ENCODE measurements at places on chromosomes 1 and 21.

DNA sequence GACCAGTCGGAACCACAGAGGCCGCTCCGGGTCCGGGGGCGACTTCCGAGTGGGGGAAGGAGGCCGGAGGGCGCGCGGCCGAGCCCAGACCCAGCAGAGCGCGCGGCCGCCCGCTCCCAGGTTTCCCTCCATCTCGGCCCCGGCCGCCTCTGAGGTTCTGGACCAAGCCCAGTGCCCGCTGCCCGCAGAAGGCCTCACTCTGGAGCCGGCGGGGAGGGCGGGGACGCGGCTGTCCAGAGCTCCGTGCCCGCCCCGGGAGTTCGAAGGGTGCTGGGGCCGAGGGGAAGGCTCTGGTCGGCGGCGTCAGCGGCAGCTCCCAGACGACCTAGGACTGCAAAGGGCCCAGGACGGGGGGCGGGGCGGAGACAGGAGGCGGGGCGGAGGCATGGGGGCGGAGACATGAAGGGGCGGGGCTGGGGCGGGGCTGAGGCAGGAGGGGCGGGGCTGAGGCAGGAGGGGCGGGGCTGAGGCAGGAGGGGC is 48.0 kb upstream of the SLC19A1 start:
- peak; percentile 86 for ATAC-seq

GRCh38 chr1:89025928-89026327 is 3.3 kb upstream of the GBP3 start:
- ATAC-seq, result no peak

DNA sequence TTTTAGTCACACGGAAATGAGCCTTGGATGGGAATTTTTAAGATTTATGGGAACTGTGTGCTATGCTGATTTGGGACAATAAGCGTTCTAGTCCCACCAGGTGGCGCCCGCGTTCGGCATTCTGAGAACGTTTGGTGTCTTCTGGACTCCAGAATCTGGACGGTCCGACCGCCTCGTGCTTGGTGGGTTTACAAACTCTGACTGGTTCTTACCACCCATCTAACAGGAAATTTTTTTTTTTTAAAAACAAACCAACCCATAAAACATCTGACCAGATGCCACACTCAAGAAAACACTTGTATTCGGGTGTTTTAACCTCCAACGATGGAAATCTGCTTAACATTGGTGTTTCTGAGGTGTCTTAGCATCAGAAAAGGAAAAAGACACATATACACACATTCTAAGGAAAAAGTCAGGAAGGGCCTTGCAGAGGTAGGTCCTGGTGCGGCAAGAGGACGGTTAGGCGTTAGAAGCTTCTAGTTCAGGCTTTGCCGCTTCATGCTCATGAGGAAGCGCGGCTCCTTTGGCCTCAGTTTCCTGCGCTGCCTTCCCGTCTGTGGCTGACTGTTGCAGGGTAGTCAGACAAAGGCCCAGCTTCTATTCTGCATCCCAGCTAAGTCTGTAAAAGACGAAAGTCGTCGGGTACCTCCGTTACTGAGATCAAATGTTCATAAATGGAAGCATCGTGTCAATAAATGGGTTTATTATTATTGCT is 814 bp upstream of the DYRK3 start:
- ATAC-seq, result no peak

- ATAC-seq, result no peak
Observed at GRCh38 chr1:10918531-10918930, 93.9 kb upstream of the TARDBP start.

DNA sequence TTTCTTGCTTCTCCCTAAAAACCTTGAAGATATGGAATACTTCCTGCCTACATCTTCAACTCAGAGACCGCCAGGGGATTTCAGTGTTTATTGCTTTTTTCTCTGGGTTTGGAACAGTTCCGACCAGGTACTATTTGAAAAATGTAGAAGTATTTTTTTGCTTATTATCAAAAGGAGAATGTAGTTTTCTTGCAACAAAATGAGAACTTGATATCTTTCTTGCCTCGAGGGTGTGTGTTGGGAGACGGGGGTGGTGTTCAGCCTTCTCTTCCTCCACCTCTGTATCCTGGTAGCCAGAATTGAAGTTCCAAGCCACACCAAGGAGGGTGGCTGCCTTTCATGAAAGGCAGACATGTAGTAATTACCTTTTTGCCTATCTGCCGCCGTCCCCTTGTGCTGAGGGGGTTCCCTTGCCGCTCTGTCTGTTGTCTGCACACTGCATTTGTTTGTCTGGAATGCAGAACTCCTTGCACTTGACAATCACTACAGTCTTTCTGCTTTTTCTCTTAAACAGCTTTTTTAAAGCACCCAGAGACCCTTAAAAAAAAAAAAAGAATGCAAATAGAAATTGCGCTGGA is 212.1 kb downstream of the PBX1 start:
- ATAC-seq, result peak; percentile 51

DNA sequence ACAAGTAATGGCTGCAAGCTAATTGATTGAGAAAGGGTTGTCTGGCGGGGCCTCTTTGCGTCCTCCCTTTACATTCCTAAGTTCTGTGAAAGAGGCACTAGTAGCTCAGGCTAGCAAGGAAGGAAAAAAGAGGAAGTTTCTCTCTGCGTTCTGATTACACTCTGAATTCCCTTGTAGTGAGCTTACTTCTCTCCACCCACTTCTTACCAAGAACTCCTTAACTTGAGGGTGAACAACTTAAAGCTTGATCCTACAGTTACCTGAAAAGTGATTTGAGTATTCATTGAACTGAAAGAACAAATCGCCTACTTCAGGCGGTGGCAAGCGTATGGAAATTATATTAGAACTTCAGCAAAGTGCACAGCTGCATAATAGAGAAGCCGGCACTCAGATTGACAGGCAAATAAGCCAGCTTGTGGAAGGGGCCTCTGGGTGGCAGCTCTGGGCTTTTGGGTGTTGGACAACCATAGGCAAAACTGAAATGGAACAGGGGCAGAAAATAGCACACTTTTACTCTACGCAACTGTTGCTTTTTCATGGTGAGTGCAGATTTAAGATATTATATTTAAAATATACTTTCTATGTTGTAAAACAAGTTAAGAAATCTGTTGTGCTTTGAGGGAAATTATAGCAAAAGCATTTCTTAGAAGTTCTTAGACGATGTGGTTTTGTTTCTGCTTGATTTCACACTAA is 464.5 kb downstream of the USP25 start:
- peak; percentile 83 for ATAC-seq

GRCh38 chr1:22880174-22880601 is 92.5 kb downstream of the LACTBL1 start:
- no peak for ATAC-seq

DNA sequence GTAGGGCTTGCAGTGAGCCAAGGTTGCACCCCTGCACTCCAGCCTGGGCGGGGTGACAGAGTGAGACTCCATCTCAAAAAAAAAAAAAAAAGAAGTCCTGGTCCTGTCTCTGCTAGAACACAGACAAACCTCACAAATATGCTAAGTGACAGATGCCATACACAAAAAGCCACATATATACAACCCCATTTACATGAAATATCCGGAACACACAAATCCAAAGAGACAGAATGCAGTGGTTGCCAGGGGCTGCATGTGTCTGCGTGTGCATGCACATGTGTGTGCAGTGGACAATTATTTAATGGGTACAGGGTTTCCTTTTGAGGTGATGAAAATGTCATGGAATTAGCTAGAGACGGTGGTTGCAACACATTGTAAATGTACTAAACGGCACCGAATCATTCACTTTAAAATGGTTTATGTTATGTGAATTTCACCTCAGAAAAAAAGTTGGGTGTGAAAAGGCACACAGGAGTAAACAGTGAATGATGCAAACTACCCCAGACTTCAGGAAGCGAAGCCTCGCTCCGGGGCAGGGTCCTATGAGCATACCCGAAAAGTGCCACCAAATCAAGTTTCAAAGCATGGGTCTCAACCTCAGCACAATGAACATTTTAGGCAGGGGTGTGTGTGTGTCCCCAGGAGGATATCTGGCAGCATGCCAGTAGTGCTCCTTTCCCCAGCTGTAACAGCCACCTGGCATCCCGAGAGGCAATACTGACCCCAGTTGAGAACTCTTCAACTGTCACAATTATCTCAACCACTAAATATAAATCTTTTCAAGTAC is 48.3 kb downstream of the GNB1 start:
- ATAC-seq, result no peak

- ATAC-seq, result no peak
Observed at GRCh38 chr1:35261412-35262120, 6.9 kb upstream of the ZMYM4 start.

- peak; percentile 77 for ATAC-seq
Observed at GRCh38 chr1:17594690-17595601, 55.4 kb downstream of the ARHGEF10L start.

DNA sequence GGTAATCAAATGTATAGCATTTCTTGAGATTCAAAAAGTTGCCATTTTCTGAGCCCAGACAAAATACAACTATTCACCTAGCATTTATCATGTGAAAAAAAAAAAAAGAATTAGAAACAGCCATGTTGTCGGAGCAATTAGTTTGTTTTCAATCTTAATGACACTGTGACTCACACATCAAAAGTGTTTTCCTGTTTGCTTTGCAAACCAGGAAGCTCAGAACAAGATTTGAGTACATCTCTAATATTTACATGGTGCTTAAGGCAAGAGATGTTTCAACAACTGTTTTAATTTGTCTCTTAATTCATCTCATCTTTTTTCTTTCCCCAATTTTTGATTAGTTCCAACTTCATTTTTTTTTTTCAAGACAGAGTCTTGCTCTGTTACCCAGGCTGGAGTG is 62.5 kb upstream of the CAPZB start:
- ATAC-seq, result no peak

GRCh38 chr1:113818578-113818977 is 6.3 kb upstream of the RSBN1 start:
- ATAC-seq, result no peak

GRCh38 chr1:205192287-205192686 is 19.2 kb downstream of the DSTYK start:
- no peak for ATAC-seq

GRCh38 chr1:15282810-15283474 is 35.9 kb downstream of the FHAD1 start:
- ATAC-seq, result no peak

GRCh38 chr1:5368201-5368600 is 624.0 kb downstream of the NPHP4 start:
- ATAC-seq, result peak; percentile 40

DNA sequence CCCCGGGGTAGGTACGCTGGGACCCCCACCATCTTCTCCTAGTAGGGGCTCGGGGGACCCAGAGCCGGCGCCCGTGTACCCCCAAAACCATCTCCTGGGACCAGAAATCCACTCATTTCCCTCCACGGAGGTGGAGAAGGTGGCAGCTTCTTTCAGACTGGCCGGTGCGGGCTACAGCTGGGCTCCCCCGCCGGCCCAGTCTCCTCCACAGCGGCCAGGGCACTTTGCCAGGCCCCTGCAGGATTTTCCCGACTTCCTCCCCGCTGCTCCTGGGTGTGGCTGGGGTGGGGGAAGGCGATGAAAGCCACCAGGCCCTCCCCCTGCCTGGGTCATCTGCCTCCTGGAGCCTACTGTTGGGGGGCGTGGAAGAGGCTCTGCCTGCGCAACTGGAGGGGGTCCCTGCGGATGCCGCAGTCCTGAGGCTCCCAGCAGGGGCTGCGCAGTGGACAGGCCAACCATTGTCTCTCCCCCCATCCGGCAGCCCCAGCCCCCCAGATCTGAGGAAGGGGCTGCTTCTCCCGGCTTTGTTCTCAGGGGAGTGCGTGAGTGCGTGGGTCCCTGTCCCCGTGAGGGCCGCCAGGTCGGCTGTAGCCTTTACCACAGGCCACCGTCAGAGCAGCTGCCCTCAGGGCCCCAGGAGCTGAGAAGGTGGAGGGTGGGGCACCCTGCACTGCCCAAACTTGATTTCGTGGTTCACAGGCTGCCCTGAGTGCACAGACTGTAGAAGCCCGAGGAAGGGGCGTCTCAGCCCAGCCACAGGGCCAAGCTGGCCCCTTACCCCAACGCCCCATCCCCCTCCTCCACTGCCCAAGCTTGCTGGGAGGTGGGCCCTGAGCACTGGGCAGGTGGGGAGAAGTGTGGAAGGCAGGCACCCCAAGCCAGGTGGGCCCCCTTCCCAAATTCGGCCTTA is 1.3 kb downstream of the AGRN start:
- ATAC-seq, result peak; percentile 38

DNA sequence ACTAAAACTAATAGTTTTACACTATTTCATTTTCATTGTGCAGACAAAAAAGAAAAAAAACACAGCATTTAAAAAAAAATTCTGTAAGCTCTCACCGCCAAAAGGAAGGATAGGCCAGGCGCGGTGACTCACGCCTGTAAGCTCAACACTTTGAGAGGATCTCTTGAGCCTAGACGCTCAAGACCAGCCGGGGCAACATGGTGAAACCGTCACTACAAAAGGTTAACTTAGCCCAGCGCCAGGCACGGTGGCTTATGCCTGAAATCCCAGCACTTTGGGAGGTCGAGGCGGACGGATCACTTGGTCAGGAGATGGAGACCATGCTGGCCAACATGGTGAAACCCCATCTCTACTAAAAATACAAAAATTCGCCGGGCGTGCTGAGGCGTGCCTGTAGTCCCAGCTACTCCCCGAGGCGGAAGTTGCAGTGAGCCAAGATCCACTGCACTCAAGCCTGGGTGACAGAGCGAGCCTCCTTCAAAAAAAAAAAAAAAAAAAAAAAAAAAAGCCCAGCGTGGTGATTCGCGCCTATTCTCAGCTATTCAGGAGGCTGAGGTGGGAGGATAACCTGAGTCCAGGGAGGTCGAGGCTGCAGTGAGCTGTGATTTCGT is 14.3 kb upstream of the SPEN start:
- no peak for ATAC-seq

- ATAC-seq, result no peak
Observed at GRCh38 chr21:18549214-18549905, 145.8 kb upstream of the TMPRSS15 start.

DNA sequence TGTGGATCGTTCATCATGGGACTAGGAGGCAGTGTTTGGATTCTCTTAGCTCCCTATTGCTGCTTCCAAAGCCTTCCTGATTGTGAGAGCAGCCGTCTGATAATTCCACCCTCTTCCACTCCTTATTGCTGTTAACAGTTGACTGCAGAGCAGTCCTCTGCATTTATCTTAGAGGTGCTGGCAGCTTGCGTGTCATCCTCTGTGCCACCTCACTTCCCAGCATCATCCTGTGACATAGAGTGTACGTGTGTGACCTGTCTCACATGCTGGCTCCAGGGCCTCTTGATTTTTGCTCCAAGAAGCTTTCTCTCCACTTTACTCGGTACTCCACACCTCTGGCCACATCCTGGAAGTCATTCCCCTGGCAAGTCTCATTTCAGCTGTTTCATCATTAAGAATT is 53.0 kb upstream of the DYNLT5 start:
- peak; percentile 75 for ATAC-seq

GRCh38 chr1:162193815-162194214 is 124.3 kb downstream of the NOS1AP start:
- peak; percentile 63 for ATAC-seq

DNA sequence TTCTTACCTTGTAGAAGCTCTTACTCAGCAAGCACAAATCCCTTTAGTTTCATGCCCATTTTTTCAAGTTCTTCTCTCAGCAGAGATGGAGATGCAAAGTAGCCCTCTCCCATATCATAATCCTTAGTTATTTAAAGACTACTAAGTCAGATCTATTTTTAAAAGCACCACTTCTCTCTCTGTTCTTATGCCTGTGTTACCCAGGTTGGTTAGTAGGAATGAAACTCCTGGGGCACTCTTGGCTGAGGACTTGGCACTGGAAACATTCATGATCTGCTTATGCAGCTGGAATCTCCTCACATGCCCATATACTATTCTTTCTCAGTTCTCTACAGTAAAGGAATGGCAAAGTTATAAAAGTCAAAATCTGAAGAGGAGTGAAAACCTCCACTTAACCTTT is 51.9 kb upstream of the PPP2R5A start:
- ATAC-seq, result no peak

All from motor neuron (in vitro differentiated cells).